ENCODE measurements at places on chromosomes 12 and 14. TPM values are rescaled to one million over a fixed set of nuclear protein-coding genes. Genes with fewer than 3 reads are reported as not detected.
A peak's percentile ranks its signal among the peaks of the same experiment; 100 is the strongest.

The B4GALNT1 gene
- total RNA-seq, result 1.1 TPM

The P2RX2 gene
- 0.19 TPM for total RNA-seq

The TSPAN9 gene
- total RNA-seq, result 30.9 TPM

DNA sequence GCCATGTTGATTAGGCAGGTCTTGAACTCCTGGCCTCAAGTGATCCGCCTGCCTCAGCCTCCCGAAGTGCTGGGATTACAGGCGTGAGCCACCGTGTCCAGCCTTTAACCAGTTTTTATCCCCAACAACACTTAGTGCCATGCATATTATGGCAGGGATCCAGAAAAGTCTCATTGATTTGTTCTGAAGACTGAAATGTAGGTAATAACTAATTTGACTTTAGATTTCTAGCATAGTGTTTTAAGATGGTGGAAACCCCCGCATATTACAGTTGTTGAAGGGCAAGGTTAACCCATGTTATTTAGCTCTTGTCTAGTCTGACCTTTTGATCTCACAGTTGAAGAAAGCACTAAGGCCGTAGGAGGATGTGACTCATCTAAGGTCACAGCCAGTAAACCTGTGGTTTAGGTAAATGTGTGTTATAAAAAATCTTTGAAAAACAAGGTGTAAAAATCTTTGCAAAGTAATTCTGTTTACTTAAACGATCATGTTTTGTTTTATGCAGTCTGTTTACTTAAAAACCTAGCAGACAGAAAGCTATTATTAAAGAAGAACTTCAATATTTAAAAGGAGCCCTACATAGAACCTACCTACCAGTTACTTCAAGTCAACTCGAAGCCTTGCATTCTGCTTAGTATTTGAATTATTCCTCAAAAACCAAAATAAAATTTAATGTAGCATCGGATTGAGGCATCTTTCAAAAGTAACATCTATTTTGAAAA is 24.8 kb downstream of the BICDL1 start:
- H3K27me3 ChIP-seq, result no peaks in the 10 kb centered on the region
- H3K36me3 ChIP-seq, result no peaks in the 10 kb centered on the region
- DNase-seq, result no peak

GRCh38 chr14:61928701-61929100 is 166.5 kb downstream of the SNAPC1 start:
- H3K27ac ChIP-seq, result no peak overlapping the region
- DNase-seq, result no peak
- peaks cover 10% of the 10 kb centered on the region for H3K4me1 ChIP-seq
- no peaks in the 10 kb centered on the region for H3K36me3 ChIP-seq
- H3K4me3 ChIP-seq, result no peak overlapping the region

GRCh38 chr14:23430016-23430722 is 5.3 kb downstream of the MYH7 start:
- H3K27ac ChIP-seq, result no peak overlapping the region
- DNase-seq, result no peak
- H3K27me3 ChIP-seq, result peaks cover 39% of the 10 kb centered on the region
- H3K36me3 ChIP-seq, result no peaks in the 10 kb centered on the region
- peaks cover under 1% of the 10 kb centered on the region for H3K4me1 ChIP-seq
- no peak overlapping the region for H3K4me3 ChIP-seq

- H3K27me3 ChIP-seq, result no peaks in the 10 kb centered on the region
- H3K4me1 ChIP-seq, result peaks cover 20% of the 10 kb centered on the region
- H3K27ac ChIP-seq, result peak overlapping the region; percentile 18
Observed at GRCh38 chr12:42640391-42640790, 50.8 kb upstream of the PRICKLE1 start.

GRCh38 chr14:68307790-68308168 is 485.1 kb downstream of the ZFP36L1 start:
- peaks cover 50% of the 10 kb centered on the region for H3K4me1 ChIP-seq
- no peak overlapping the region for H3K4me3 ChIP-seq
- peak overlapping the region; percentile 93 for H3K27ac ChIP-seq
- DNase-seq, result no peak

DNA sequence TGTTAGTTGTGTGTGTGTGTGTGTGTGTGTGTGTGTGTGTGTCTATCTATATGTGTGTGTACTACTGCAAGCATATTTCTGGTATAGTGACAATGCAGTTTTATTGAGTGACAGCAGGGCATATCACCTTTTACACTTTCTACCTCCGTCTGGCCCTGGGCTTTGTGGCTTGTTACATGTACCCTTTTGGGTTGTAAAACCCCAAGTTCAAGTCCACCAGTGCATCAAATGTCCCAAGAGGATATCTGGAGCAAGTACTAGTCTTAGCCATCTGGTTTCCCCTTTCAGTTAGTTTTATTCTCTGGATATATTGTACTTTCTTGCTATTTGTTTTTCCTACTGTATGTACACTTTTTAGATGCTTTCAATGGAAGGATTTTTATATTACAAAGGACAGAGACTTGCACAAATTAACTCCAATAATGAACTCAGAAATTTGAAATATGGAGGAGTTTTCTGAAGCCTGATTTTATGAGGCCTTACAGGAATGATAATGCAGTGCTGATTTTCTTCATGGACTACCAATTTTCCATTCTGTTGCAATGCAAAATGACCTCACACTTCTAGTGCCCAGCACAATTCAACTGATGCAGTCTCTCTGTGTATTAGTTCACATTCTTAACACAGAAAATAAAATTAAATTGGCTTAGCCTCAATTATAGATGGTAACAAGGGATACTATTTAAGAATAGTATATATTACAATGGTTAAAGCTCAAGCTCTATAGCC is 29.1 kb downstream of the SLC16A7 start:
- no peaks in the 10 kb centered on the region for H3K36me3 ChIP-seq
- no peak overlapping the region for H3K4me3 ChIP-seq
- H3K4me1 ChIP-seq, result no peaks in the 10 kb centered on the region
- DNase-seq, result no peak
- no peak overlapping the region for H3K27ac ChIP-seq

DNA sequence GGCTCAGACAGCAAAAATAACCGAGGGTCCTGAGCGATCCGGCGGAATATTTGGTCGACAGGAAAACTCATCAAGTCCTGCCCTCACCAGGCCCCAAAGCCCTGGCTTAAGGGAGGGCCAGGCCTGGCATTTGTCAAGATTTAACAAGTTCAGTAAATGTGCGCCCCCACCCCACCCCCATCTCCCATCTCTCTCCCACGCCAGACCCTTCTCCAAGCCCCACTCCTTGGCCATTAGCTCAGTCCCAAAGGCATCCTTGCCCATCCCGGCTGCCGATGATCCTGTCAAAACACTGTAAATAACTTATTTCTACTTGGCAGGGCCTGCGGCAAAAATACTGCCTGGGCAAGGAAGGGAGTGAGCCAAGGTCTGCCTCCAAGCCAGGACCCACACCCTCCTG is 52.8 kb downstream of the ITPK1 start:
- no peaks in the 10 kb centered on the region for H3K36me3 ChIP-seq
- no peak overlapping the region for H3K27ac ChIP-seq
- peaks cover 8% of the 10 kb centered on the region for H3K4me1 ChIP-seq
